ENCODE measurements at places on chromosomes 2 and 18.

- no peak for DNase-seq
These were observed 163.5 kb upstream of the BOD1L2 start for GRCh38 chr18:56983275-56983992.

DNA sequence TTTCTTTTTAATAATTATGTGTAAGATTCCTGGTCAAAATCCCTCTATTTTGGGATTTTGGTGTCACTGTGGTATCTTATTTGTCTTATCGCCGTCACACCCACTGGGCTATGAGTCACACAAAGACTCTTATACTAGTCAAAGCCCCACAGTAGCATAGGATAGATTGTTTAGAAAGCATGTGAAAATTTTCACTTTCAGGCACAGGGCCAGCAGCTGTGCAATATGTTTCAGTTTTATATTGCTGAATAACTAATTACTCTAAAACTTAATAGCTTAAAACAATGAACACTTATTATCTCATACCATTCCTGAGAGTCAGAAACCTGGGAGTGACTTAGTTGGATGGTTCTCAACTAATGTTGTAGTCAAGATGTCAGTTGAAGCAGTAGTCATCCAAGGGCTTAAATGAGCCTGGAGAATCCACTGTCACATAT lies 24.0 kb downstream of the CFAP210 start:
- DNase-seq, result no peak

DNA sequence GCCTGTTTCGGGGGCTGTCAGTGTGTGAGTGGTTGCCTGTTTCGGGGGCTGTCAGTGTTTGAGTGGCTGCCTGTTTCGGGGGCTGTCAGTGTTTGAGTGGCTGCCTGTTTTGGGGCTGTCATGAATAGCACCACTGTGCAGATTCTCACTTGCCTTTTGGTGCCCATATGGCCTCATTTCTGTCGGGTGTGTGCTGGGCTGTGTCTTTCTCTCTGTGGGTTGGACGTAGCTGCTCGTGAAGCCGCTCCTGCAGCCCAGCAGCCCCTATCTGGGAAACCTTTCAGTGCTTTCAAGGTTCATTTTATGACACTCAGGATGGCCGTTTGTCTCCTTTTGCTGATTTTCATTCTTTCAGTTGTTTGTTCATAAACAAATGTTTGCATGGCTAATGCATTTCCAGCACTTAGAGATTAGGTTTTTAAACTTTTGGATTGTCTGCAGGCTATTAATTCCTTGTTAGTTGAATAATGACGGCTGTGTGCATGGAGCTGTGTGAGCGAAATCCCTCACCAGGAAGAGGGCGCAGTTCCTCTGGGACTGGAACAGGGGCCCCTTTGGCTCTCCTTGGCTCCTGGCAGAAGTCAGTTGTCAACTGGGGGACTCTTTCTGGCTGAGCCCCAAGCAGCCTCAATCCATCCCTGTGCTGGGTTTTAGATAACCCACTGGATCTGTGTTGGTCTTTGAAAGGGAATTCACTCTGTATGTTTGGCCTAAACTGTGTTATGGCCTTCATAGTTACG lies 10.8 kb downstream of the AGAP1 start:
- no peak for DNase-seq

- DNase-seq, result no peak
These were observed 3.2 kb downstream of the HOXD9 start for GRCh38 chr2:176125772-176126054.

- DNase-seq, result no peak
These were observed 36.8 kb downstream of the SPC25 start for GRCh38 chr2:168853471-168853870.

DNA sequence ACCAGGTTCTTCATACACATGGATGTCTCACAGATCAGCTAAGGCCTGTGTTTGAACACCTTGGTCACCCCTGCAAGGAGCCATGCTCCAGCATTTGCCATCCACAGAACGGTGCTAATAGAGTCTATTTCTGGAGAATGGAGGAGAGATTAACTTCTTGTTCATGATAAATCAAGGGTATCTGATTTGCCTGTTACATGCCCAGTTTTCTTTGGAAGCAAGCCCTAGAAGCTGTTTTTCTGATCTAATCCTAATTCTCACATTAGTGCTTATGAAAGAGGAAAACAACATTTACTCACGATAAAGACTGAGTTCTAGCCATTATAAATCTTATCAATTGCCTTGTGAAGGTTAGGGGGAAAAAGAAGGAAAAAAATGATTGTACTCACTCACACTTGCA lies 119.6 kb upstream of the DTNA start:
- DNase-seq, result no peak

DNA sequence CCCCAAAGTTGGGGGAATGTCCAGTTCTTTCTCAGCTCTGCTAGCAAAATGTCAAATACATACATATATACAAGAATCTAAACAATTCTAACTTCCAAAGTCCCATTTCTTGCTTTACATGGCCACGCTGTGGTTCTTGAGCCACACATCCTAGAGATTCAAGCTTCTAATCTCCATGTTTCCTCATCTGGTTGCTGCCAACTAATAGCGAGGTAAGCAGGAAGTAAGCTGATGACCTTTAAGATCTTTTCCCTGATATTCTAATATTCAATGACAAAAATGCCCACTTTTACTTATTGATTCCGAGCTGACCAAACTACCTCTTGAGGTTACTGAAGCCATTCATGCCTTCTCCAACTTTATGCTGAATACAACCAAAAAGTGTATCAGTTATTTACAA lies 3.3 kb downstream of the VPS54 start:
- DNase-seq, result no peak

DNA sequence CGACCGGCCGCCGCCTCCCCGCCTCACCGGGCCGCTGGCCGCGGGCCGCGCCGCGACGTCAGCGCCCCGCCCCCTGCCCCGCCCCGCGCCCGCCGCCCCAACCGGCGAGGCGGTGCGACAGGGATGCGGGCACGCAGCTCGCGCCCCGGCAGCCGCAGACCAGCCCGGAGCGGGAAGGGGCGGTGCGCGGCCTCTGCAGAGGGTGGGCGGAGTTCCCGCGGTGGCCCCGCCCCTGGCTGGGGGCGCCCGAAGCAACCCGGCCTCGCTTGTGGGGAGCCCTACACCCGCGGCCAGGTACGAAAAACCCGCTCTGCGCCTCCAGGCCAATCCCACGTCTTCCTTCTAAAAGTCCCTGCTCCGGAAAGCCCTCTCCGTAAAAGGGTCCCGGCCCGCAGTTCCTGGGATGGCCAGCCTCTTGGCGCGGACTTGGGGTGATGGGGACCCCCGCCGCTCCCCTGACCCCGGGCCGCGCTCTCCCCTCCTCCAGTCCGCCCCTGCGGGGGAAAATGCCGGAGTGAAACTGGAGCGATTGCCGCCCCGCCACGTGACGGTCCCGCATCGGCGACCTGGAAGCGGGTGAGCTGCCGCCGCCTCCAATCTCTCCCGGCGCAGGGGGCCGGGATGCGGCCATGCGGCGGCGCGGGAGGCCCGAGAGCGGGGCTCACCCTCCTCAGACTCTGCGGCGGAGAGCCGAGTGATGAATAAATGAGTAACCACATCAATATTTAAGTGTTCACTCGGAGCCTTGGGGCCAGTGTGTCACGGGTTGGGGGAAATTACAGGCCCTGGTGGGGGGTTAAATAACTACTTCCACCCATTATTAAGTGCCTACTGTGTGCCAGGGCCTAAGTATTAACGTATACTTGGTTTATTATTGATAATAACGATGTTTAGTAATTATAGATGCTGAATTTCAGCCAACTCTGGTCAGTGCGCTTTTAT lies at the start of gene RAB11FIP5:
Gene RAB11FIP5 (minus strand): TSS at position 36 of the 942 bp plus-strand sequence. CDS start 171 bp downstream, outside the sequence.
- no peak for DNase-seq

DNA sequence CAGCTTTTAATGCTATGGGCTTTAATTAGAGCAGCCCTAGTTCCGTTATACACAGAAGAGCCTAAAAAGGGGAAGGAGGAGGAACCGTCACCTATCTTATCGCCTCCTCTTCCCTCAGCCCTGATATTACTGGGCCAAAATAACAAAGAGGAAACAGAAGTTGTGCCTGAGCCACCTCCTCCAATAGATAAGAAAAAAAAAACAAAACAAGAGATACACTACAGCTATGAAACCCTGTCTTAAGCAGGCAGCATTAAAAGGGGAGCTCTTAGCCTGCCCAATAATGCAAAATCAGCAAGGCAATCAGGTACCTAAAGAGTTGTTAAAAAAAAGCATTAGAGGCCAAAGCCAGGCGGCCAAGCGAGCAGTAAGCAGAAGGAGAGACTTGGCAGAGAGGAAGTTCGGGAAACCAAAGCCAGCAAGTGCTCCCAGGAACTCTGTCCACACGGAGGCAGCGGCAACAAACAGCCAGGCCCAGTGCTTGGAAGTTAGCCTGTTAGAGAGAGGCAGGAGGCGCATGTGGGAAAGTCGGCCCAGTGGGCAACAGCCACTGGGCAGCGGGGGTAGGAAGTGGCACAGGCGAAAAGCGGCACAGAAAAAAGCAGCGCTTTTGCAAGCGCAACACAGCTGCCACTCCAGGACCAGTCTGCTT lies 41.8 kb upstream of the PDK1 start:
- no peak for DNase-seq

DNA sequence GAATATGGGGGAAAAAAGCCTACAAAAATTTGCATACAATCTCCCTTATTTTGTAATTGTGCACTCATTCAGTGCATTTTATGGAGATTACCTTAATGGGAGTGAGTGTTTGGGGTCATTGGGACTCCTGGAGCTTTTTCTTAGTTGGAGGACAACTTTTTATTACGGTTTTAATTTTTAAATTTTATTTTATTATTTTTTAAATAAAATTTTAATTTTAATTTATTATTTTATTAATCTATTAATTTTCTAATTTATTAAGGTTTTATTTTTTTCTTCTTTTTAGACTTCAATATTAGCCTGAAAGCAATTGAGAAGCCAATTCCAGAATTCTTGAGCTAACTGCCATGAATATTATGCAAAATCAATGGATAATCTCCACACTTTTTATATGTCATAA lies 355.0 kb downstream of the SOCS6 start:
- DNase-seq, result no peak

DNA sequence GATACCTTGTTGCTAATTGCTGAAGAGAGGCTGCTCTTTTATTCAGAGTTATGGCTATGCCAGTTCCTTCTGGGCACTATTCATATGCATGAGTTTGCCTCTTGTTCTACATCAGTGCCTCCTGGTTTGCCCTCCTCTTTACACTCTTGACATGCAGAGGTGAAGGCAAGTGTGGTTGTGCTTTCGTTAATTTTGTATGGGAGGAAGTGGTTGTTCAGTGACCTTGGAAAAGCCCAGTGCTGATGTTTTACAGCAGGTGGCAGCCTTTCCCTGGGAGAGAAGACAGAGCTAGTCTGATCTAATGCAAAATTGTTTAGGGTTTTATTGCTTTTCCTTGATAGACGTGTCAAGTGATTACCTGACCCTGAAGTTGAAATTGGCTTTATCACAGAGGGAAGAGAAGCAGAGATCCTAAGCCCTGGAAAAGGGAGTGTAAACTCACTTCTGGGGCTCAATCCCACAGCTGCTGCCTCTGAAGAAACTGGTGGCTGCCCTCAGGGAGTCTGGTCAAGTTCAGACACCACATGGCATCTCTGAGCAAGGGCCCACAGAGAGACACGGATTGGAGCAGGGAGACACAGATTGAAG lies 30.5 kb upstream of the VPS54 start:
- peak; percentile 15 for DNase-seq

- DNase-seq, result peak; percentile 36
These were observed 28.6 kb downstream of the TEX44 start for GRCh38 chr2:231621051-231621879.

GRCh38 chr2:85769236-85769982 lies 15.6 kb downstream of the ATOH8 start:
- DNase-seq, result no peak

- DNase-seq, result no peak
These were observed 86.6 kb downstream of the LRP1B start for GRCh38 chr2:142044197-142044596.

GRCh38 chr2:237725661-237726060 lies 72.9 kb upstream of the RBM44 start:
- DNase-seq, result no peak

DNA sequence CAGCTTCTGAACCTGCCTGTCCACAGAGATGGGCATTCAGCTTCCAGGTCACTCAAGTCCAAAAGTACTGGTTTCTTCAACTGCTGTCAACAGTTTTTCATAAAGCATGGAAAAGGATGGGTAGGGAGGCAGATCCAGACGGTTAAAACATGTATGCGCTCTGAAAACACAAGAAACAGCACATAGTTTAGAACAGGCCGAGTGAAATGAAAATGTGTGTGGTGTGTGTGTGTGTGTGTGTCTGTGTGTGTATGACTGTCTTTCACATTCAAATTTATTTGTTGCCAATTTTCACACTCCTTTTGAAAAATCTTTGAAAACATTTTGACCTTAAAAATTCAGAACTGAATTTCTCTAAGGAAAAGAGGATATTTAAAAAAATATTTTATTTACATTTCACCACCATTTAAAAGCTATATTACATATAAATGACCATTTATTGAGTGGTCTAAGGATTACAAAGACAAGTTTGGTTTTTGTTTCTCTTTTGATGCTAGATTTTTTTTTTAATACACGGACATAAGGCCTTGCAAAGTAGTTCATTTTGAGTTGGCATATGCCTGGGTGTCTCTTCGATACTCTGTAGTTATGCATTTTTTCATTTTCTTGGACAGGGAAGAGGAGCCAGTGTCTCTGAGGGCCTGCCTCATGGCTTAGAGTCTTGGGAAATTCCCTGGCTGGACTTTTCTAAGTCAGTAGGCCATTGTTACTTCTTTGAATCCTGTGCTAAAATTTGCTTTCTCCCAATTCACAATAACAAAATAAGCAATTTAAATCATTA lies 30.0 kb upstream of the STK17B start:
- no peak for DNase-seq

- DNase-seq, result no peak
These were observed 137.0 kb upstream of the NCKAP5 start for GRCh38 chr2:133705287-133705686.

DNA sequence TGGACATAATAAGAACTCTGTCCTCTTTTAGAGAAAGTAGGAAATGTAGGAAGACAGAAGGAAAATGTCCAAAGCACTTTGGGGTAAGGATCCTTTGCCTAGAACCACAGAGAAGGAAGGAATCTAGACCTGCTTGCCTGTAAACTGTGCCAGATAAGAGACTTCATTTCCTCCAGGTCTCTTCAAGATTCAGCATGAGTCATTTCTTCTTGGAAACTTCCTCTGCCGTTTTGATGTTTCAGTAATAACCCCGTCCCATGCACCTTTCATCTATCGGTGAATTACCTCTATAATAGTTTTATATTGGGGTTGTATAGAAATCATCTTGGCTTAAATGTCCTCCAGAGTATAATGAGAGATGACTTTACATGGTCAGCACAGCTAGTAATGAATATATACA lies 63.2 kb upstream of the LRATD1 start:
- no peak for DNase-seq

DNA sequence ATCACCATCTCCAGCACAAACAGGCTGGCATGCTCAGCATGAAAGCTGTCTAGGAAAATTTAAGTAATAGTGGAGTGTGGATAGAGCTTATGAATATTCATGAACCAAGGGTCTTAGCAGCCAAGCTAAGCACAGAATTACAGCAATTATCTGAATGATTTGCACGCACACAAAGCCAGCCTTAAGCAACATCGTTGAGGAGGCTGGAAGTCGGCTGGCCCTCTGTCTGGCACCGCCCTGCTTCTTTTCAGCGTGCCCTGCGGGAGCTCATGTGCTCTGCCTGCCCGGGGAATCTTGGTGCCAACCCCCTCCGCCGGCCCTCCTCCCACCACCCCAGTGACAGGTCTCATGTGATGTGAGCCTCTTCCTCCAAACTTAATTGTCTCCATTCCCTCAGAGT lies 540.1 kb downstream of the CMPK2 start:
- no peak for DNase-seq
